Central memory CD8-positive, alpha-beta T cell (primary cell): ENCODE measurements at places on chromosomes 2 and 18.

DNA sequence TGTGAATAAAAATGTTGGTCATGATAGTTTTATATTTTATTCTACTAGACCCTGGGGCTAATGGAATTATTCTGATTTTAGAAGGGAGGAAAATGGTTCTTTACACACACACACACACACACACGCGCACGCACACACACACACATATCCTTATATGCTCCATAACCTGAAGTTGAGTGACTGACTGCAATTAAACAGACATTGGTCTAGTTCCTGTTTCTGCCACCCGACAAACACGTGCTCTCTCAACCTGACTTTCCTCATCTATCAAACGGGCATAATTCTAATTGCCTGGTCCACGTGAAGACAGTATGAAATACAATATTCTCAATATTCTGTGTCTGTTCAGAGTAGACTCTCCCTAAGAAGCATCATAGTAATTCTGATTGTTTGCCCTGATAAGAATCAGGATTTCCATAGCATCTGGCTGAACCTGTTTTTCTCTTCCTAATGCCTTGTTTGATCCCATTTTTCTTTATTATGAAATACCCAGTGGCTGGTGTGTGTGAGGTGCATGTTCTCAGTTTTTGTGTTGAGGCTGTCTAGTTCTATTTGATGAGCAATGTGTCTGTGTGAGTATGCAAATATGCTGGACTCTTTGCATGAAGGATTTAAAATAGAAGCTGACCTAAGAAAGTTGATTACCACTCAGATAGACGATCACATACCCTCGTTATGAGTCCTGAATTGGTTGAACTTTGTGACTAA lies 51.0 kb downstream of the SETBP1 start:
- H3K4me3 ChIP-seq: no peak overlapping the region
- H3K36me3 ChIP-seq: no peaks in the 10 kb centered on the region
- H3K27me3 ChIP-seq: no peaks in the 10 kb centered on the region
- no peak for DNase-seq

- H3K27me3 ChIP-seq: no peaks in the 10 kb centered on the region
- DNase-seq: no peak
- peaks cover 4% of the 10 kb centered on the region for H3K36me3 ChIP-seq
- peak overlapping the region; percentile 71 for H3K27ac ChIP-seq
- no peak overlapping the region for H3K4me3 ChIP-seq
Observed at GRCh38 chr2:240601061-240601830, 14.7 kb downstream of the CAPN10 start.

DNA sequence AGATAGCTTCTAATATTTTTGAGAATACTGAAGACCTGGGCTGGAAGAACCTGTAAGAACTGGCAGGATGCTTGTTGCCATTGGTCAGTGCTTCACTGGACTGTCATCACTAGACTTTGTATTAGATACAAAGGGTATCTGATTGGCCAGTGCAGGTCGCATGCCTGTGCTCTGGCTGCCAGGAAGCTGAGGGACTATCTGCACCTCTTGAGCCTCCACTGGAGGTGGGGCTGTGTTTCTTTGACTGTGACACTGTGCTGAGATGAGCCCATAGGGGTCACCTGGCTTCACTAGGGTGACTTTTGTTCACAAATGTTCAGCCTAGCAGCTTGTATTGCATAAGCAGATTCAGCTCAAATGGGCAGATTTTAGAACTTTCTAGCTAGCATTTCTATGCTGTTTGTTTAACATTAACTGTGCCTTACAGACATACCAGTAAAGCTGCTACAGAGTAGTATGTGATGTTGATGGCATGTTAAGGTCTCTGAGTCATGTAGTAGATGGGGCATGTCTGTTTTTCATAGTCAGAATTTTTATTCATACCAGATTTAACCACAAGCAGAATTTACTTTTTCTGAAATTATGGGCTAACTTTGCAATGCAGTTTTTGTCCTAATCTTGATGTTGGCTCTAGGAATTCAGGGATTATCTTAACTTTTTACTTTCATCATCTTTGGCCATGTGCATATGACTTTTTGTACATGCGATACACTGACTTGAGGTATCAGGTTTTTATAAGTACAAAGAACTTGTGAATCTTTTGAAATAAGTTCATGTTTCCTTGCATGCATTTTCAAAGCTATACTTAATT lies 56.1 kb downstream of the RHBDD1 start:
- no peak overlapping the region for H3K4me3 ChIP-seq
- H3K27ac ChIP-seq: no peak overlapping the region
- H3K36me3 ChIP-seq: peaks cover 4% of the 10 kb centered on the region
- no peak for DNase-seq

- peaks cover 48% of the 10 kb centered on the region for H3K4me1 ChIP-seq
- H3K4me3 ChIP-seq: no peak overlapping the region
- no peak overlapping the region for H3K27ac ChIP-seq
- H3K27me3 ChIP-seq: no peaks in the 10 kb centered on the region
Observed at GRCh38 chr2:147980940-147981528, 39.5 kb downstream of the ORC4 start.

DNA sequence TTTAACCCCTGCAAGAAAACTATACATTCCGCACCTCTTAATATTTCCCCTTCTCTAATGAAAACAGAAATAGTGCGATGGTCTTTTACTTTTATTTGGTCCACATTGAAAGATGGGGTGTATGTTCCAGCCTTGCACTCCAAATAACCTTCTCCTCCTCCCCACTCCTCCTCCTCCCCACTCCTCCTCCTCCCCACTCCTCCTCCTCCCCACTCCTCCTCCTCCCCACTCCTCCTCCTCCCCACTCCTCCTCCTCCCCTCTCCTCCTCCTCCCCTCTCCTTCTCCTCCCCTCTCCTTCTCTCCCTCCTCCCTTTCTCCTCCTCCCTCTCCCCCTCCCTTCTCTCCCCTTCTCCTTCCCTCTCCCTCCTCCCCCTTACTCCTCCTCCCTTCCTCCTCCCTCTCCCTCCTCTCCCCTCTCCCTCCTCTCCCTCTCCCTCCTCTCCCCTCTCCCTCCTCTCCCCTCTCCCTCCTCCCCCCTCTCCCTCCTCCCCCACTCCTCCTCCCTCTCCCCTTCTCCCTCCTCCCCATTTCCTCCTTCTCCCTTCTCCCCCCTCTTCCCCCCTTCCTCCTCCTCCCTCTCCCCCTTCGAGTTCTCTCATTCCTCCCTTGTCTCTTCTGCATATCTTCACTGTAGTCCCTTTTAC lies 70.4 kb downstream of the ZNF532 start:
- no peak for DNase-seq
- no peak overlapping the region for H3K4me3 ChIP-seq
- peak overlapping the region; percentile 74 for H3K27ac ChIP-seq
- H3K4me1 ChIP-seq: peaks cover 11% of the 10 kb centered on the region
- peaks cover 8% of the 10 kb centered on the region for H3K36me3 ChIP-seq
- no peaks in the 10 kb centered on the region for H3K27me3 ChIP-seq

- DNase-seq: no peak
- H3K4me1 ChIP-seq: no peaks in the 10 kb centered on the region
- H3K27me3 ChIP-seq: no peaks in the 10 kb centered on the region
- H3K4me3 ChIP-seq: no peak overlapping the region
- H3K27ac ChIP-seq: no peak overlapping the region
Observed at GRCh38 chr18:73688851-73689711, 458.6 kb downstream of the FBXO15 start.

GRCh38 chr2:180947208-180947689 lies 33.2 kb upstream of the UBE2E3 start:
- H3K36me3 ChIP-seq: no peaks in the 10 kb centered on the region
- H3K4me3 ChIP-seq: no peak overlapping the region
- no peak overlapping the region for H3K27ac ChIP-seq
- DNase-seq: no peak
- H3K27me3 ChIP-seq: peaks cover 36% of the 10 kb centered on the region

DNA sequence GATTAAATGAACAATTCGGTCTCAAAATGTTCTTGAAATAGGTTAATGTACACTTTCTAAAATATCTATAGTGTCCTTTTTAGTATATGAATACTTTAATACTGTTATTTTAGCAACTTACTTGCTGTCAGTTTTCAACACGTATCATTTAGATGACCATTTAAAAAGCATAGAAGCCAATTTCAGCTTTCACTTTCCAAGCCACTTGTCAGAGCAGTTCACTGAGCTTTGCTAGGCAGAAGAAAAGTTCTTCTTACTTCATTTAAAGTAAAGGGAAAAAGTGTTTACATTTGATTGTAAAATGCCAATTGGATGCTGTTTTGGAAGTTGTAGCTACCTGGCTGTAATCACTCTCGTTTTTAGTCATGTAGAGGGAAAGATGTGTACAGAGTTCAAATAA lies 126.0 kb downstream of the KCNH7 start:
- no peaks in the 10 kb centered on the region for H3K27me3 ChIP-seq
- peaks cover 2% of the 10 kb centered on the region for H3K36me3 ChIP-seq
- DNase-seq: no peak
- H3K4me1 ChIP-seq: no peaks in the 10 kb centered on the region
